ENCODE measurements at places on chromosomes 7 and 10. TPM values are rescaled to one million over a fixed set of nuclear protein-coding genes. Genes with fewer than 3 reads are reported as not detected.

- H3K4me1 ChIP-seq, result no peaks in the 10 kb centered on the region
- DNase-seq, result no peak
- H3K4me3 ChIP-seq, result no peak overlapping the region
- H3K27ac ChIP-seq, result no peak overlapping the region
- no peaks in the 10 kb centered on the region for H3K27me3 ChIP-seq
Observed at GRCh38 chr10:9102026-9102425, 1047.5 kb downstream of the GATA3 start.

GRCh38 chr10:110045772-110046171, 38.0 kb downstream of the ADD3 start:
- DNase-seq, result no peak
- H3K4me1 ChIP-seq, result no peaks in the 10 kb centered on the region
- H3K36me3 ChIP-seq, result no peaks in the 10 kb centered on the region
- H3K4me3 ChIP-seq, result no peak overlapping the region
- H3K27me3 ChIP-seq, result no peaks in the 10 kb centered on the region
- H3K27ac ChIP-seq, result no peak overlapping the region

- peak; percentile 82 for DNase-seq
- H3K27me3 ChIP-seq, result no peaks in the 10 kb centered on the region
- H3K4me3 ChIP-seq, result peak overlapping the region; percentile 93
- peaks cover 34% of the 10 kb centered on the region for H3K4me1 ChIP-seq
Observed at GRCh38 chr7:100875356-100875751, 451 bp downstream of the SRRT start.

DNA sequence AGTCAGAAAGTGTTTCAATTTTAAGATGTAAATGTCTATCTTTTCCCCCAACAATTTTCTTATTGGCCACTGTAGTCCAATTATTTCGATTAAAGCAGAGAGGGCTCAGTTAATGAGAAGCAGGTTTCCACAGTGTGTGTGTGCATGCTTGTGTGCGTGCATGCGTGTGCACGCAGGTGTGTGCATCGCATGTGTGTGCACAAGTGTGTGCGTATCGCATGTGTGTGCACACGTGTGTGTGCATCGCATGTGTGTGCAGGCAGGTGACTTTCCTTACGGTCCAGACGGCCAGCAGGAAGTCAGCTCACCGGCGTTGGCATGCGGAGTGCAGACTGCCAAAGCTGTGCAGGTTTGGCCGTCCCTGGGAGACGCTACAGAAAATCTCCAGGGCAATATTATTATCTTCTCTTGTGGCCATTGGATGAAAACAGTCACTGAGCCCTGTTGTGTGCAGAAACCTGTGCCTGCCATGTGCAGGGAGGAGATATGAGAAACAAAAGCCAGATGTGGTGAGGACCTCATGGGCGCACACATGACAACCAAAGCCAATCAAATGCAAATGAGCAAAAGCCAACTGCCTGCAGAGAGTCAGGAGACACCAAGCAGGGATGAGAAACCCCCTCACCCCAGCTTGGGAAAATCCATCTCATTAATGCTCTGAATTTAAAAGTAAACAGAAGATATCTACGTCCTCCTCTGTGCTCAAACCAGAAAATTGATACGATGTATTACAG, 70.4 kb downstream of the C10orf90 start:
- H3K36me3 ChIP-seq, result no peaks in the 10 kb centered on the region
- H3K27me3 ChIP-seq, result no peaks in the 10 kb centered on the region
- H3K27ac ChIP-seq, result no peak overlapping the region
- H3K4me3 ChIP-seq, result no peak overlapping the region
- no peak for DNase-seq

DNA sequence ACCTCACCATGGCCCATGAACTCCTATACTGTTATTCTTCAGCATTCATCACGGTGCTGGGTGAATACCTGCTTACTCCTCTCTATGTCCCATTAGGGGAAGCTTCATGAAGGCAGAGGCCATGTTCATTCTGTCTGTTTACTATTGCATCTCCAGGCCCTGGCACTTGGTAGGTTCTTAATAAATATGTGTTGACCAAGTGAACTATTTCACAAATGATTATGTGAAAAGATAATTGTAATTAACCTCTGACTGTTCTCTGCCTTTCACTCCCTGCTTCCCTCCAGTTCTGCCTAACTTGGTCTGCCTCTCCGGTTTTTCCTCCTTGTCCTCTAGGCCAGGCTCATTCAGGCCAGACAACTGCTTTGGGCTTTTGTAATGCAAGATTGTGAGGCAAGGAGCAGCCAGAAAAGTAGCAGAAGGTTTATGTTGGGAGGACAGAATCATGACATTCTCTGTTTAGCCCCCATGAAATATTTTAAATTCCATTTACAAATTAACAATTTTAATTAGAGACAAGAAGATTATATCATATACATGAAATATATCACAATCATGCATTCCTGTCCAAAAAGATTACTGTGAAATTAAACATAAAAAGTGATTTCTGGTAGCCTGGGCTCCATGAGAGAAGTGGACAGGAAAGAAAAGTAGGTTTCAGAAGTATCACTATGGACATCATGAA, 42.1 kb upstream of the PLXNA4 start:
- H3K27ac ChIP-seq, result no peak overlapping the region
- DNase-seq, result no peak
- no peak overlapping the region for H3K4me3 ChIP-seq
- H3K27me3 ChIP-seq, result no peaks in the 10 kb centered on the region

- no peaks in the 10 kb centered on the region for H3K27me3 ChIP-seq
- no peak for DNase-seq
- no peaks in the 10 kb centered on the region for H3K4me1 ChIP-seq
- H3K27ac ChIP-seq, result no peak overlapping the region
Observed at GRCh38 chr7:143042790-143043271, 9.3 kb upstream of the OR6V1 start.

GRCh38 chr10:128091636-128092210, 34.5 kb downstream of the MKI67 start:
- H3K4me1 ChIP-seq, result no peaks in the 10 kb centered on the region
- no peak for DNase-seq
- no peak overlapping the region for H3K4me3 ChIP-seq
- H3K36me3 ChIP-seq, result no peaks in the 10 kb centered on the region

The TMEM176A gene
- total RNA-seq, result 27.8 TPM

DNA sequence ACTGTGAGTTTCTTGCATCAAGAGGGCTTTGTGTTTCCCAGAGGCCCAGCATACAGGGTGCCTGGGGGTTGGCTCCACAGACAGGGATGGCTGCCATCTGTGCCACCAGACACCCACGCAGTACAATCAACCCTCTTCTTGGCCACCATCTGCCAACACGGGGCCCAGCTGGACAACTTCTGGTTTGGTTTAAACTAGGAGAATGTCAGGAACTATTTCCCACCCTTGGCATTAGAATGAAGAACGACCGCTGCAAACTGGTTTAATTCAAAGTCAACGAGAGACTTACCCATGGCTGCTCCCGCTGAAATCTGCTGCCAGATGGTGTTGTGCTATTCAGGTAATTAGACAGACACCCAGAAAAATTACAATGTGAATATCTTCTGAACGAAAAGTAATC, 27.8 kb downstream of the NMT2 start:
- no peaks in the 10 kb centered on the region for H3K4me1 ChIP-seq
- H3K27ac ChIP-seq, result no peak overlapping the region
- no peaks in the 10 kb centered on the region for H3K36me3 ChIP-seq
- H3K27me3 ChIP-seq, result no peaks in the 10 kb centered on the region
- H3K4me3 ChIP-seq, result no peak overlapping the region
- DNase-seq, result no peak

DNA sequence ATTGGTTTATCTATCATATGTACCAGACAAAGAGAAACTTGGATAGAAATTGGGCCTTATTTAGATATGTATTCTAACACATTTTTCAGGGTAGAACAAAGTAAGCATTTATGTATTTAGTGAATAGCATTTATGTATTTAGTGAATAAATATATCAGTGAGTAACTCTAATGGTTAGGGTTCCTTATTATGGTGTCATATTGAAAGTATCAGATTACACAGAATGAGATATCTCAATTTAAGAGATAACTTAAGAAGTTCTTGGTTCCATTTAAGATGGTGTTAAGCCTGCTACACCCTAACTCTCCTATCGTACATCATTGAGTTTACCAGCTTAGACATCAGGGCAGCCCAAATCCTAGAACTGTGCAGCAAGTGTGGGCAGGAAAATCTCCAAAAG, 35.9 kb upstream of the DMTF1 start:
- no peak overlapping the region for H3K27ac ChIP-seq
- no peak for DNase-seq
- no peaks in the 10 kb centered on the region for H3K4me1 ChIP-seq
- H3K4me3 ChIP-seq, result no peak overlapping the region
- no peaks in the 10 kb centered on the region for H3K36me3 ChIP-seq

The GRM8 gene
- 0.27 TPM for total RNA-seq

DNA sequence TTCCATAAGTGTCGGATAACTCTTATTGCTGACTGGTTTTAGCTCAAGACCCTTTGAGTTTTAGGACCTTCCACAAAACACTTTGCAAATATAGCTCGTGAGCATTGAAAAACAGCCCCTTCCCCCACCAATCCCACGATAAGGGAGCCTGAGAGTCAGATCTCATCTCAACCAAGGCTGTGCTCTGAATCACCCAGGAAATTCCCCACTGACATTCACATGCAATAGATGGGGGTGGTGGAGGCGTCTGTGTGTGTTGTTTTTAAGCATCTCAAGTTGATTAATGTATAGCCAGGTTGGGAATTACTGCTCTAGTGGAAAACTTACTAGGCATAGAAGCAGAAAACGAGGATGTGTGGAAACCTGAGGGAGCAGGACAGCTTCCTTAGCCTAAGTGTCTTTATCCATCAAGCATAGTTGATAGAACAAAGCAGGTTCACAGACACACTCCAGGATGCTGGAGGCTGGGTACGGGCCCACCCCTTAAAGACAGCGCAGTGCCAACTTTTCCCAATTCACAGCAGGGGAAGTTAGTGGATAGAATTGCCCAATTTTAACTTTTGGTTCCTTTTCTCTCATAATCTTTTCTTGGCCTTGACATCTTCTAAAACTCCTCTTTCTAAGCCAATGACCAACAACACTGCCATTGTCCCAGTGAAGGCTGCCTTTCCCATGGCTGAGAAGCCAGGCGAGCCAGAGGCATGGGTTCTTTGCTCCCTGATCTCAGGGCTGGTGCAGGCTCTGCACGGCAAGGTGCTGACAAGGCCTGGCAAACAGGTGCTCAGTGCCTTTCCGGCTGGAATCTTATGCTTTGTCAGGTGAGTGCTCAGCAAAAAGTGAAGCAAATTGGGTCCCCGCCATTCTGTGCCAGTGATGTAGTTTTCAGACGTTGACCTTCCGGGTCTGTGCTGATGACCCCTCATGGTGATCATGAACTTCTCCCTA, 98.5 kb upstream of the INSIG1 start:
- no peaks in the 10 kb centered on the region for H3K4me1 ChIP-seq
- no peak overlapping the region for H3K27ac ChIP-seq
- H3K4me3 ChIP-seq, result no peak overlapping the region
- no peaks in the 10 kb centered on the region for H3K36me3 ChIP-seq

The CNTNAP2 gene
- total RNA-seq, result 2.4 TPM

- DNase-seq, result no peak
- H3K27me3 ChIP-seq, result no peaks in the 10 kb centered on the region
- no peak overlapping the region for H3K27ac ChIP-seq
- no peak overlapping the region for H3K4me3 ChIP-seq
- H3K36me3 ChIP-seq, result no peaks in the 10 kb centered on the region
Observed at GRCh38 chr10:53667063-53667462, 894.5 kb upstream of the MBL2 start.

GRCh38 chr7:101575721-101576120, 53.4 kb downstream of the MYL10 start:
- no peaks in the 10 kb centered on the region for H3K4me1 ChIP-seq
- no peak for DNase-seq
- peaks cover 9% of the 10 kb centered on the region for H3K27me3 ChIP-seq
- no peak overlapping the region for H3K27ac ChIP-seq
- H3K36me3 ChIP-seq, result no peaks in the 10 kb centered on the region

The INHBA gene
- 3.7 TPM for total RNA-seq

GRCh38 chr10:101272229-101272868, 43.1 kb upstream of the LBX1 start:
- no peaks in the 10 kb centered on the region for H3K4me1 ChIP-seq
- no peak overlapping the region for H3K27ac ChIP-seq
- peaks cover 27% of the 10 kb centered on the region for H3K27me3 ChIP-seq
- H3K36me3 ChIP-seq, result no peaks in the 10 kb centered on the region
- DNase-seq, result peak; percentile 70

The TSPAN33 gene
- total RNA-seq, result 3.0 TPM

The ABCB1 gene
- total RNA-seq, result 4.6 TPM

GRCh38 chr7:70325509-70326101, 727.3 kb downstream of the AUTS2 start:
- no peak for DNase-seq
- no peaks in the 10 kb centered on the region for H3K4me1 ChIP-seq
- H3K27ac ChIP-seq, result no peak overlapping the region
- H3K27me3 ChIP-seq, result no peaks in the 10 kb centered on the region
- no peaks in the 10 kb centered on the region for H3K36me3 ChIP-seq

DNA sequence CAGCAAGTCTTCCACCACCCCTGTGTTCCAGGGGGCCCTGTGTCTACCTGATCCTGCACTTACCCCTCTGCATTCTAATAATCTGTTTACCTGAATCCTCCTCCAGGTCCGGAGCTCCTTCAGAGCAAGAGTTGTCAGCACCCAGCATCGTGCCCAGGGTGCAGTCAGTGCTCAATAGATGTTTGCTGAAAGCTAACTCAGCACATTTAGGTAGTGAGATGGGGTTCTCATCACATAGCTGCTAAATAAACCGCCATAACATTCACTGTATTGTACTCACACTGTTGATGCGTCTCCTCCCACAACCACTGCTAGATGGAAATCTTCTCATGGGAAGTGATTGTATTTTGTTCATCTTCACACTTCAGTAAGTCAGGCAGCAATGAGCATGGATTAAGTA, 376.5 kb upstream of the C7orf33 start:
- H3K4me1 ChIP-seq, result peaks cover 14% of the 10 kb centered on the region
- H3K4me3 ChIP-seq, result no peak overlapping the region
- DNase-seq, result no peak
- no peak overlapping the region for H3K27ac ChIP-seq

GRCh38 chr7:4269746-4270145, 412.3 kb upstream of the FOXK1 start:
- no peaks in the 10 kb centered on the region for H3K36me3 ChIP-seq
- no peaks in the 10 kb centered on the region for H3K27me3 ChIP-seq
- no peak overlapping the region for H3K4me3 ChIP-seq
- H3K27ac ChIP-seq, result no peak overlapping the region
- H3K4me1 ChIP-seq, result no peaks in the 10 kb centered on the region

GRCh38 chr10:16999665-17000451, 129.8 kb downstream of the CUBN start:
- H3K27me3 ChIP-seq, result no peaks in the 10 kb centered on the region
- peak overlapping the region; percentile 48 for H3K27ac ChIP-seq
- H3K4me1 ChIP-seq, result no peaks in the 10 kb centered on the region
- no peak for DNase-seq
- no peak overlapping the region for H3K4me3 ChIP-seq
- H3K36me3 ChIP-seq, result no peaks in the 10 kb centered on the region
